NCI-H1092 treated with DMSO at 0.1 percent for 48 hours (cell line): ENCODE measurements at places on chromosomes 2 and 18.

- no peak for DNase-seq
Measured at GRCh38 chr18:74255131-74255616, 36.6 kb downstream of the CYB5A start.

DNA sequence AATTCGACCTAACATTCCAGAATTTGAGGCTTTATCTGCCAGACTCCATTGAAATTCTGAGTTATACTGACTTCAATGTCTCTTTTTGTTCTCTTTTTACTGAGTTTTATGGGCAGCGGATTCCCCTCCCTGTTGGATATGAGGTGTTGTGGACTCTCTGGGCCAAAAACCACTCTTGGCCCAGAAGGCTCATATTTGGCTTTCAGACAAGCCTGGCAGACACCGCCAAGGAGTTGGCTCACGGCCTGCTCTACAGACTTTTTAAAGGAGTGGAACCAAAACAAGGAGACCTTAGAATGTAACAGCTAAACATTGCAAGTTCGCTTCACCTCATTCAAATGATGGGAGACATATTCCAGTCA, 206.4 kb upstream of the NCKAP5 start:
- DNase-seq = no peak

- no peak for DNase-seq
Measured at GRCh38 chr18:6409933-6410332, 4.8 kb downstream of the L3MBTL4 start.

GRCh38 chr2:59677158-59677557, 876.3 kb downstream of the BCL11A start:
- no peak for DNase-seq
